ENCODE measurements at places on chromosomes 13 and 19. TPM values are rescaled to one million over a fixed set of nuclear protein-coding genes. Genes with fewer than 3 reads are reported as not detected.

DNA sequence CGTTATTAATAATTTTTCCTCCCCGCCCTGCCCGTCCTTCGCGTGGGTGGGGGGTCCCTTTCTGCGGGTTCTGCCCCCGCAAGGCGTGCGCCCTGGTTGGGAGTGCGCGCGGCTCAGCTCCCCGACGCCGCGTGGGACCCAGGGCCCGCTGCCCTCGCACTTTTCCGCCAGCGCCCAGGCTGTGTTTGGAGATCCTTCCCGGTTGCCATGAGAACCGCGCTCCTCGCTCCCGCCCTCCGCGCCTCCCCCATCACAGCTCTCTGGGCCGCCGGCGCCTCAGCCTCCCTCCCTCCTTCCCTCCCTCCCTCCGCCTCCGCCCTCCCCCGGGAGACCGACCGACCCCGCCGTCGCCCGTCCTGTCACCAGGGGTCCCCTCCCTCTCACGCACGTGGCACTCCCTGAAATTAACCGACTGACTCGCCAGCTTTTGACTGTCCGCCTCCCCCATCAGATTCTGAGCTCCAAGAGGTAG lies 2.4 kb upstream of the SSBP4 start:
- DNase-seq = no peak

GRCh38 chr19:38145623-38146022 lies 78.4 kb downstream of the DPF1 start:
- DNase-seq = no peak

DNA sequence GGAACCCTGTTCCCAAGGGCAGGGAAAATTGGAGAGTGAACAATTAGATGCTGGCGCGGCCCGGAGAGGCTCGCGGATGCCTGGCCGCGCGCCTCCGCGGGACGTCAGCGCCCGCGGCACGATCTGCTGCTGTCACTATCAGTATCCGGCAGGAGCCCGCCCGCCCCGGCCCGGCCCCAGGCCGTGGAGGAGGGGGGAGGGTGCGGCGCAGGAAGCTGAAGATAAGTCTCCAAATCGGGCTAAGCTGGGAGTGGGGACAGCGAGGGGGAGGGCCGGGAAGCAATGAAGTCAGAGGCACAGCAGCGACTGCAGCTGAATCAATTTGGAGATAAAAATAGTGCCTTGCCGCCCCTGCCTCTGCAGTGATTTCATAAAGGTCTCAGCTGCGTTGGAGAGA lies 441.5 kb upstream of the KLF12 start:
- no peak for DNase-seq

GRCh38 chr13:113518076-113518803 lies 27.7 kb upstream of the DCUN1D2 start:
- DNase-seq = no peak

DNA sequence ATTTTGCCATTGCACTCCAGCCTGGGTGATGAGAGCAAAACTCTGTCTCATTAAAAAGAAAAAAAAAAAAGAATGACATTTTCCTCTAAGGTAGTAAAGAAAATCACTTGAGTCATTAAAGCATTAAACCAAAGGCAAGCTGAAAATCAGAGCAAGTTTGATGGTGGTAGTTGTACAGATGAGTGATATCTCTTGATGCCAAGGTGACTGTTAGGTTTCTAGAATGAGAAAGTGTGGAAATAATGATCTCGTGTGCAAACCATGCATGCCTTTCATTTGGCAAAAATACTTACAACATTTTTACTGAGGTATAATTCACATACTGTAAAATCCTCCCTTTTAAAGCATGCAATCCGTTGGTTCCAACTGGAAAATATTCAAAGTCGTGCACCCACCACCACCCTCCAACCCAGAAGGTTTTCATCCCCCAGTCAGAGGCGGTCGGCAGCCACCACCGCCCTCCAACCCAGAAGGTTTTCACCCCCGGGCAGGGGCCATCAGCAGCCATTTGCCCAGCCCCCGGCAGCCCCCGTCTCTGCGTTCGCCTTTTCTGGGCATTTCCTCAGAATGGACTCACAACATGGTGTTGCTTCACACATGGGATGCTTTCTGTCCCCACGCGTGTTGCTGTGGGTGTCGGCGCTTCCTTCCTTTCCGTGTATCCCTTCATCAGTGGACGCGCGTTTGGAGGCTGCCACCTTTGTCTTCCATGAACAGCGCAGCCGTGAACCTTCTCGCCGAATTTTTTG lies 90.2 kb downstream of the ATP11A start:
- DNase-seq = no peak

DNA sequence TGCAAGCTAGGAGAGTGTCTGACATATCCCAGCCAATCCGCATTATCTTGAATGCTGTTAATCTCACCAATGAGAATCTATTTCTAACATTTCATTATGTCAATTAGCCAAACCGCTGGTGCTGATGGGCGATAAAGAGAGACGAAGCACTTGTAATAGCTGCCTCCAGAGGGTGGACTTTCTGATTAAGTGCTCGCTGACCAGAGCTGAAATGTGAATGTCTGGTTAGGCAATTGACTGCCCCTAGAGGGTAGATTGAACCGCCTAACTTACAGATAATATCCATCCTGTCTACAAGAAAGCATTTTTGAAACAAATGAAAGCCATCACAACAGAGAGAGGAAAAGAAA lies 552 bp upstream of the GRWD1 start:
- DNase-seq = no peak

DNA sequence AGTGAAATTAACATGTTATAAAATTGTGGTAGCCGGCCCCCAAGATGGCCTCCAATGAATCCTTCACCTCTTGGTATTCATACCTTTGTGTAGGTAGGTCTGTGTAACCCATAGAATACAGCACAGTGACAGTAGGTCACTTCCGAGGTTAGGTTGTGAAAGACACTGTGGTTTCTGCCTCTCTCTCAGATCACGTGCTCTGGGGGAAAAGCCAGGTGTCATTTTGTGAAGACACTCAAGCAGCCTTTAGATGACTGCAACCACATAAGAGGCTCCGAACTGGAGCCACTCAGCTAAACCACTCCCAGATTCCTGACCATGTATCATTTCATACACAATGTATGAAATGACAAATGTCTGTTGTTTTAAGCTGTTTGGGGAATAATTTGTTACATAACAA lies 9.8 kb upstream of the USPL1 start:
- DNase-seq = no peak

DNA sequence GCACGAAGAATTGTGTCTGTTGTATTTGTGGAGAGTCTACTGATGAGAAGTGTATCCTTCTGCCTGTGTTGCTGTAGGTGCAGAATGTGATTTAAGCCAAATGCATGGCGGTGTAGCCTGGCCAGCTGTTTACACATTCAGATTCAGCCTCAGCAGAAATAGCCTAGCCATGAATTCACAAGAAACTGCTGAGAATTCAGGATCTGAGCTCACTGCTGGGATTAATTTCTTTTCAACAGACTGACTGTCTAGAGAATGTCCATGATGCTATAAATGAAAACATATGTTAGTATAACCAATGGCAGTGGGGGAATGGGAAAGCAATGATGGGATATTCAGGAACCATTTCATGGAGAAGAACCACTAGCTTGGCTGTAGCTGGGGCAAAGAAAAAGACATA lies 77.4 kb upstream of the RNF113B start:
- DNase-seq = no peak

DNA sequence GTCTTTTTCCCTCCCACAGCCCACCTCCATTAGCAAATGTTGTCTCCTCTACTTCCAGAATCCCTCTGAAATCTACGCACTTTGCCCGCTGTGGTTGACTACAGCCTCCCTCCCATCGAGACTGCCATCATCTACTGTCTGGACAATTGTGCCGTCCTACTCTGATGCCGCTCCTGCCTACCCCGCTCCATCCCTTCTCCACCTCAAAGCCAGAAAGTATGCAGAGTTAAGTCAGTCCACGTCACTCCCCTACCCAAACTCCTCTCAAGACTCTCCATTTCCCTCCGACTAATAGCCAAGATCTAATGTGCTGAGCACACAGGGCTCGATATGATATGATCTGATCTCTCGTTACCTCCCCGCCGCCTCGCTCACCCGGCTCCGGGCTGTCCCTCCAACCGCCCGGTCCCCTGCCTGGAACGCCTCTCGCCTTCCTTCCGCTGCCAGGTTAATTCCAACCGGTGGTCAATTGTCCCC lies 556 bp downstream of the CACTIN start:
- no peak for DNase-seq

DNA sequence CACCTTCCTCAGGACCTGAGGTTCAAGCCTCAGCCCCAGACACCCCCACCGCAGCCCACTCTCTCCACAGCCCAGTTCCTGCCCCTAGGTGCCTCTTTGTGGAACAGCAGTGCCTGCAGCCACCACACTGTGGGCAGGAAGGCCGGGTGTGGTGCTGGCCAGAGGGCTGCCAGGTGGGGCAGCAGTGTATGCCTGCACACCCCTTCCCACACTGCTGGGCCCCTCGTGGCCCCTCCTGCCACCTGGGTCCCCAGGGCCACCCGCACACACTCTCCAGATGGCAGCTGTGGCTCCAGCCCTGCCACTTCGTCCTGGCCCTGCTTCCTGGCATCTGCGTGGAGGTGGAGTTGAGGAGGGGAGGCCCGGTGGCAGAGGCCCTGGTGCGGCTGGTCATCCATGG lies 35.1 kb downstream of the HPN start:
- no peak for DNase-seq

Gene IGFL2
- not detected for total RNA-seq

Gene SHFL
- total RNA-seq = 10.3 TPM

Gene FOXA3
- total RNA-seq = 0.18 TPM

Gene F7
- not detected for total RNA-seq

Measured in esophagus squamous epithelium (tissue), 5 donors.